Neural progenitor cell (in vitro differentiated cells): ENCODE measurements at places on chromosomes 1 and 21. TPM values are rescaled to one million over a fixed set of nuclear protein-coding genes. Genes with fewer than 3 reads are reported as not detected.

- no peak for DNase-seq
Observed at GRCh38 chr1:173020138-173020750, 30.5 kb downstream of the TNFSF18 start.

NBPF9 gene
- total RNA-seq: 14.8 and 15.0 TPM in 2 replicates

DNA sequence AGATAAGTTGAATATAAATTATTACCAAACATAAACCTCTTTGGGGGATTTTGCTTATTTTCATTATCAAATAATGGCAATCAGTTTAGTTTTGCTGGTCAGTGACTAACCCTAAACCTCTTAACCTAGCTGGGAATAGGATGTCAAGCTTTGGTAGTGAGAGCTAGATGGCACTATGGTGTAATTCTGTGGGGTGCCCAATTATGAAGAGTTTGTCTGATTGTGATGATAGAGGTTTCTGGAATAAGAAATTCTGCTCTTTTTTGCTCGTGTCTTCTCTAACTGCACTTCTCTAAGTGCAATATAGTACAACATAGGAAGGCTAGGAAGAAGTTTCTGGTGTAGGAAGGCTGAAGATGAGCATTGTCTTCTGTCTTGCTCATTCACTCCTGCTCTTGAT, 59.8 kb downstream of the XCL1 start:
- no peak for DNase-seq

DNA sequence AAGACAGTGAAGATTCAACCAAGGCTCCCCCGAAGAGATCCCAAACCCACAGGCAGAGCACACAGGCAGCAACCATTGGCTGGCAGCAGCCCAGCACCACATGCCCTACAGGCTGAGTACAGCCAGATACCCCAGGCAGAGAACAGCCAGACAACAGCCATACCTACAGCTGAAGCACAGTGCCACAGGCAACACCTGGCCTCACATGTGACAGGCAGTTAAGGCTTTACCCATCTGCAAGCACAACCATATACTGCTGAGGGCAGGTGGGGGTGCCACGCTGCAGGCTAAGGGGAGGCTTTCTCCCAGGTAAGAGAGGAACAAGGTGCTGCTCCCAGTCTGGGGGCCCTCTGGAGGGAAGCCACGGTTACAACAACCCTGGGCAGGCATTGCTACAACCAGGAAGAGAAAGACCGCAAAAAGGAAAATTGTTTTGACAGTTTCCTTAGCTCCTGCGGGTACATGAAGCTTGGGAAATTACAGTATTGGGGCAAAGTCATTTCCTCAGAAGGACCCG, 12.3 kb downstream of the CHIT1 start:
- DNase-seq: no peak
